Activated T-helper 9 cell treated with anti-CD3 and anti-CD28 coated beads, Interleukin-2, amount 50 U/mL, for 16 hours (primary cell): ENCODE measurements at places on chromosomes 2 and 18.

- no peak for DNase-seq
Observed at GRCh38 chr2:229050133-229050532, 221.0 kb downstream of the PID1 start.

- DNase-seq = no peak
Observed at GRCh38 chr2:64982311-64982857, 6.8 kb upstream of the SLC1A4 start.

GRCh38 chr2:160730296-160730995 lies 236.8 kb upstream of the RBMS1 start:
- no peak for DNase-seq

GRCh38 chr2:16633621-16634430 lies 31.8 kb downstream of the CYRIA start:
- DNase-seq = no peak

GRCh38 chr18:22813648-22814328 lies 119.3 kb upstream of the RBBP8 start:
- DNase-seq = no peak

- no peak for DNase-seq
Observed at GRCh38 chr2:98016908-98017670, 21.3 kb upstream of the TMEM131 start.

DNA sequence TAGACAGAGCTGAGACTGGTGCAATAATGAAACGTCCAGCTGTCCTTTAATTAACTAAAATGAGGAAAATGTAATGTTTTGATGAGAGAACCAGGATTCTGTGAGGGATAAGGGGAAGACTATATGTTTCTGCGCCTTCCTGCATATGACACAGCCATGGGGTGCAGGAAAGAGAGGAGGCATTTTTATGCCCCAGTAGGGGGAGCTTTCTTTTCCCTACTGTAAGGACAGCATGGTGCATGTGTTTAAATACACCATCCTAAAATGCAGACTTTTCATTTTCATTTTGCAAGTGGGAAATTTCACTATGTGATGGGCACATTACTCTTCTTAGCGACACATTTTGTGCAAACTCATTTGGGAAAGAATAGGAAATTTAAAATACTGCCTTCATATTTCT lies 446.1 kb downstream of the ARHGAP15 start:
- DNase-seq = no peak

GRCh38 chr2:19744456-19745199 lies 157.2 kb downstream of the TTC32 start:
- no peak for DNase-seq

DNA sequence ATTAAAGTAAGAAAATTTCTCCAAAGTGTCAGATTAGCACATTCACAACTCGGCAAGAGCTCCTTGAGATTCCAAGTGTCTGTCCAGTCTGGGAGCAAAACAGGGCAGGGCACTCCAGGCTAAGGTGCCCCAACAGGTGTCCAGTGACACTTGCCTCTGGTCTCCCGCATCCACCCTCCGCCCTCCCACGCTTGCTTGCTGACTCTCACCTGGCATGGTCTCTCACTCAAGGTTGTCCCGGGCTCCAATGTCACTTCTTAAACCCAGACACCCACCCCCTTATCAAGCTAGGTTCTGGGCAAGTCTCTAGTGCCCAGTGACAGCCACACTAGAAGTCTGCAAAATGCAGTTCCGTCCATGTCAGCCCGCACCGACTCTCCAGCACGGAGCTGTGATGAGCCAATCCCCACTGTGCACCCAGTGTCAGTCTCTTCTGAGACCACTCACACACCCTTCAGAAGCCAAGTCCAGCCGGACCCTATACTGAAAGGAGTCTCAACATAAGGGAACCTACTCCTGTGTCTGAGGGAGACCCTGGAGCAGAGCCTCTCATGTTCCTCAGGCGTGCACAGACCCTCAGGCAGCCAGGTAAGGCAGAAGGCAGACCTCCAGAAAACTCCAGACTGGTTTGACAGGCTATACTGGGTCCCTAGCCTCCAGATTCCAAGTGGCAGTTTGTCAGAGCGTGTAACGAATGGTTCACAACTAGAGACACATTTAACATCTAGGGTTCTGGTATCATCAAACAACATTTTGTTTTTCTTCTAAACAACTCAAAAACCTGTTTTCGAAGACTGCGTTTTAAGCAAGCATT lies 45.6 kb downstream of the HDLBP start:
- DNase-seq = no peak

DNA sequence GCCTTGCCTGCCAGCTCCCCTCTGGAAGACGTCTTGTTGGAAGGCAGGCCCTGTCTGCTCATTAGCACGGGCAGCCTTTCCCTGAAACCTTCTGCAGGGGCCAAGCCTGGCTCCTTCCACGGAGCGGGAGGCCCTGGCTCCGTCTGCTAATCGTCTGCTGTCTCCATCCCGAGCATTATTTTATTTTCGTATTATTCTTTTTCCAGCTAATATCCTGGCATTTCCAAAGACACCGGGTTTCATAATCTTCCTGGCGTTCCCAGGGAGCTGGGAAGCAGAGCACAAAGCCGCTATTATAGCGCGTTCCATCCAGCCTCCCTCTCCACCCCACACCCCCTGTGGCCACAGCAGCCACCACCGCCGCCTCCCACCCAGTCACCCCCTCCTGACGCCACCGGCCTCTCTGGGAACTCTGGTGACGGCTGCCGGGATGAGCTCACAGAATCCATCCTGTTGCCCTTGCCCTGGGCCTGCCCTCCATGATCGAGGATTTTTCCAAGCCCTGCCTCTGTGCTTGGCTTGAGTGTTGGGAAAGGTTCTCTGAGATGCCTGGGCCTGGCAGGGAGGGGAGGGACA lies 125.5 kb downstream of the DYSF start:
- DNase-seq = no peak

GRCh38 chr18:69567813-69568488 lies 167.3 kb downstream of the DOK6 start:
- no peak for DNase-seq

- DNase-seq = no peak
Observed at GRCh38 chr2:241126201-241126611, 23.1 kb downstream of the PASK start.

DNA sequence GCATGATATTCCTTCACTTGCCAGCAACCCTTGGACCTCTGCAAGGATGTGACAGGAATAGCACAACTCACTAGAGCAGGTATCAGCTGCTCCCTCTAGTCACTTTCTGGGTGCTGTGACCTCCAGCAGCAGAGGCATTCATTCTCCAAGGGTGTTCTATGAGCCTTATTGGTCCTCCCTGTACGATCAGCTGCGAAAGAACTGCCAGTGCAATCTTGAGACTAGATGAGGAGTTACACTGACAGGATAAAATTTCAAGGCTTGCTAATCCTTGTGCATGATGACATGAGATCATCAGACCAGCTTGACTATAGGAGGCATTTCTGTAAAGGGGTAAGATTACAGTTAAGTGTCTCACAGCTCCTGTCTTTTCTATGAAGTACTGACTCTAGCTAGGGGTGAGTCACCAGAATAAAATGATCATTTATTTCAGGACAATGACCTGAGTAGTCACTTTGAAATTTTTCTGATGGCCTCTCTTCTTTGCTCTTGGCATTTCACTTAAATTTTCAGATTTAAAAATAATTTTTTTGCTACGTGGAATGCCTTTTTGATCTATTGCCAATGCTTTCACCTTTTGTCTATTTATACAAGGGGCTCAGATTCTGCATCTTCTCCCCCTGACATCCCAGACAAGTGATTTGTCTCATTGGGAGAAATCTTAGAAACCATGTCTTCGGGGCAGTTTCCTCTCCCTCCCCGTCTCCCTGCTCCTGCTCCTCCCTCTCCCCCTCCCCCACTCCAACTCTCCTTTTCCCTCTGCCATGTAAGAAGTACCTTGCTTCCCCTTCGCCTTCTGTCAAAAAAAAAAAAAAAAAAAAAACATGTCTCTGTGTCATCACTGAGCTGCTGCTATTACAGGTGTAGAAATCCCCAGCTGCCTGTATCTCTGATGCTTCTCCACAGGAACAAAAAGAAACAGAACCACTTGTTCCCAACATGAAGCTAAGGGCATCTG lies 49.2 kb upstream of the FRZB start:
- no peak for DNase-seq

GRCh38 chr18:58975296-58975695 lies 110.6 kb downstream of the ZNF532 start:
- DNase-seq = no peak

DNA sequence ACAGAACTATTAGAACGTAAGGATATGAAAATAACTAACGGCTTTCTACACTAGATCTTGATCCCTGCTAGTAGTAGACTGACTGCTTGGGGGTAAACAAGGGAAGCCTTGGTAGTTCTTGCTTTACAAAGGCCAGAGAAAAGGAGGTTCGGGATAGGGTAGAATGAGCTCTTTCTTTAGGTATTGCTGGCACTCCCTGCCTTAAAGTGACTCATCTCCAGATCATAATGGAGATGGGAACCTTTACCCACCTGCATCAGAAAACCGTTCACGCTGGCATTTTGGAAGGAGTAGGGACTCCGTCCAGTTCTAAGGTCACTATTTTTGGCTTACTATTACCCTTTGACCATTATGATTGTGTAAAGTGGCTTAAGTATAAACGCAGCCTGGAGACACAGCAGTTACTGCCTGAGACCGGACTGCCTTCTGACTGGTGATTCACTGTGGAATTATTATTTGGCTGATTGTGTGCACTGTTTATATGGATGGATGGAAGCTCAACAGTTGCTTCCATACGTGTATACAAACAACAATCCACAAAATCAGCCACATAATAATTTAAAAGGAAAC lies 482.5 kb downstream of the STK39 start:
- DNase-seq = no peak

DNA sequence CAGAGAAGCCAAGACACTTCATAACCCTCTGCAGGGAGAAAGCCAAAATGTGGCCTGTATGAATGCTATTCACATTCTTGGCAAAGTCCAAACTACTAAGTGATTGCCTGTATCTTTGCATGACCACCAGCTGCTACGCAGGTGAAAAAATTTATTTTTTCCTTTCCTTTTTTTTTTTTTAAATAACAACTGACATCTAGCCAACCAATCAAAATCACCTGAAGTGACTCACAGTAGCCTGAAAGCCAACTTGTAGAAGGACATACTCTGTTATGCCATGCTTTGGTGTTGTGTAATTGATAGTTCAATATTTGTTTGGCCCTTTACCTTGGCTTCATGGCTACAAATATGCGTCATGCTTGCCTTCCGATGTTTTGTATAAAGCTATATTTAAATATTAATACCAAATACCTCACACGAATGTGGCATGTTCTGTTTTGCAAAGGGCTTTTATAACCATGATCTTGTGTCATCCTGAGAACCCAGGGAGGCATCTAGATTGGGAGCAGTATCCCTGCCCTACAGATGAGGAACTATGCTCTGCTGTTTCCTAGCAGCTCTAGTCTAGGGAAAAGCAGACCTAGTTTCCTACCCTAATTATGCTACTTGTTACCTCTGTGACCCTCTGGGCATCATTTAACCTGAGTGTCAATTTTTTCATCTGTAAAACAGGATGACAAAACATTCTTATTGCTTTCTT lies 102.1 kb downstream of the MYOM1 start:
- DNase-seq = no peak

DNA sequence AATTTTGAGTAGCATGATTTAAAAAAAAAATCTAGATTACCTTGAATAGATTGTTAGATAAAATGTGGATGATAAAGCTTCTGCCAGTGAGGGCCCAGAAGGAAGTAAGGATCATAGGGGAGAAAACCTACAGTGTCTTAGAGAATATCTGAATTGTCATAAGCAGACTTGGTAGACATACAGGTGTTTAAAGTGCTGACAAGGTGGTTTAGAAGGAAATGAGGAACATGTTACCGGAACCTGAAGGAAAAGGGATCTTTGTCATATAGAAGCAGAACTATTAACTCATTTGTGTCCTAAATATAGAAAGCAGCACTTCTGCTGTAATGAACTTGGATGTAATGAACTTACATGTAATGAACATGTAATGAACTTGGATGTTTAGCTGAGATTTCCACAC lies 94.9 kb upstream of the TTC27 start:
- no peak for DNase-seq

GRCh38 chr2:84288293-84288692 lies 170.8 kb downstream of the SUCLG1 start:
- no peak for DNase-seq

- no peak for DNase-seq
Observed at GRCh38 chr2:9877026-9877425, 33.8 kb downstream of the TAF1B start.

GRCh38 chr2:196289000-196289399 lies 117.6 kb upstream of the STK17B start:
- no peak for DNase-seq

- no peak for DNase-seq
Observed at GRCh38 chr2:240896871-240897692, 1.1 kb upstream of the MAB21L4 start.

- DNase-seq = no peak
Observed at GRCh38 chr2:141557329-141558095, 573.3 kb downstream of the LRP1B start.

GRCh38 chr2:38875227-38875575 lies 533 bp downstream of the DHX57 start:
- DNase-seq = no peak

DNA sequence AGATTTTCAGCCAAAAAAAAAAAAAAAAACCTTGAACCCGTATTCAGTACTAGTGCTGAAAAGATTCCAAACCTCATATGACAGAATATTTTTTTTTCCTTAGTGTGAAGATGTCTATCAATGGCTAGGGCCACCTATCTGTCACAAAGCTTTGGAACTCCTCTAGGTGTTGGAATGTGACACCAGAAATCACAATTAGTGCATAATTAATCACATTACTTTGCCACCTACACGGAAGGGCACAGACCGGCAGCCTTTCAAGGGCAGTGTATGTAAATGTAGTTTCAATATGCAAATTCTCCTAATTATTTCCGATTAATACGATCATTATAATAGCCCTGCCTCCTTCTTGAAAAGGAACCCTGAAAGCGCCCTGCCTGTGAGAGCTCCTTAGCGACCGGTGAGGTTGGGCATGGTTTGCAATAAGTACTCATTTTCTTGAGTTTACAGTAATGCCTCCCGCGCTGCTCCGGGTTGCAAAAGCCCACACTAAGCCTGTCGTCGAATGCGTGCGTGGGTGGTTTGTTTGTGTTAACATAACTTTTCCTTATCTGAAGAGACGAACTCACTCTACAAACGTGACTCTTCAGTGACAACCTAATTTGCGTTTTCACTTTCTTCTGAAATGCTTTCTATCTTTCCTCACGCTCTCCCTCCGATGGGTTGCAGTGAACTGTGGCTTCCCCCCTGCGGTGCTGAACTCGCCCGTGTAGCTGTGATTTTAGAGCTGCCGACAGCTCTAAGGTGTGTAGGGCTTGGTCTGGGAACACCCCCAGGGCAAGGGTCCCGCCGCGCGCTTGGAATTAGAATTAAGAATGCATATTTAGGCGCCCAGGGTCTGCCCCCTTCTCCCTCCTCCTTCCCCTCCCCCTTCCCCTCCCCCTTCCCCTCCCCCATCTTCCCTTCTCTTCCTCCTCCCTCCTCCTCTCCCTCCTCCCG lies 765 bp upstream of the ID2 start:
- DNase-seq = peak; percentile 79

- no peak for DNase-seq
Observed at GRCh38 chr18:77223653-77224052, 26.0 kb upstream of the GALR1 start.

DNA sequence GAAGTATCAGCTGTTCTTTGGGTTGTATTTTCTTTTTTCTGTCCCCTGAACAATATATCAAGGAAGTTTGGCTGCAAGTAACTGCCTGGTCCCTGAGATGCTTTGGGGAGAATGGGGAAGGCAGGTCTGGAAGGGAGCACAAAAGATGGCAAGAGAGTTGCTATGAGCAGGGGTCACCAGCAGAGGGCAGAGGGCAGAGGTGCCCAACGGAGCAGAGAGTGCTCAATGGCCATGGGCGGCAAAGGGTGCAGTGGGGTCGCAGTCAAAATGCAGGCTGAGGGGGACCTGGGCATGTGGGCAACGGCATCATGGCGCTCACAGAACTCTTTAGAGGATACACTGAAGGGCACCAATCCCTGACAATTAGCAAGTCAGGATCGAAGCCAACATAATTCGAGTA lies 107.7 kb upstream of the ATP8B1 start:
- DNase-seq = no peak
